T follicular helper cell (primary cell): ENCODE measurements at places on chromosomes 11 and 22.

- no peak for DNase-seq
Measured at GRCh38 chr11:70824605-70825245, 426.4 kb downstream of the CTTN start.

GRCh38 chr11:16412525-16413172 lies 56.3 kb upstream of the SOX6 start:
- no peak for DNase-seq

DNA sequence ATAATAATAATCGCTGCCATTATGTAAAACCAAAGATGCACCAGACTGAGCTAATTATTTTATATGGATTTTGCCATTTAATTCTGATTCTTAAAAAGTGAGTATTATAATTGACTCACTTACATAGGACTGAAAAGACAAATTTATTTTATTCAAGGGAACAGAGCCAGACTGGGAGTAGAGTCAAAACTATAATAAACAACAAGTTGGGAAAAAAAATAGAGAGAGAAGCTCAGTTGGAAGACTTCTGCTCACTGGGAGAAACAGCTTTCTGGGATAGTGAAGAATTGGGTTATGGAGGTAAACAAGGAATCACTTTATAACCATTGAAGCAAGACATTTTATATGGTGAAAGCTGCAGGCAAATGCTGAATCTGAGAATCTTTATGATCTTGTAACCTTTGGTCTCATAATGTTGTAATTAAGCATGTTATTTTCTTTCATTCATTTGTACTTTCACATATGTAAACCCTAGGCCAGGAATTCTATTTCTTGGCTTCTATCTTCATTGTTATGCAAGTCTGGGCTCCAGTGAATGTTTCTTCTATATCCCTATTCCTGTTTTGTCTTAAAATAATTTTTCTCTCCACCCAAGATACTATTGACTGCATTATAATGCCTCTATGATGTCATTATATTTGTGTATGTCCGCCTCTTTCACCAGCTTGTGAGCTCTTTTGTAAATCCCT lies 725.3 kb upstream of the CCDC179 start:
- DNase-seq: no peak

DNA sequence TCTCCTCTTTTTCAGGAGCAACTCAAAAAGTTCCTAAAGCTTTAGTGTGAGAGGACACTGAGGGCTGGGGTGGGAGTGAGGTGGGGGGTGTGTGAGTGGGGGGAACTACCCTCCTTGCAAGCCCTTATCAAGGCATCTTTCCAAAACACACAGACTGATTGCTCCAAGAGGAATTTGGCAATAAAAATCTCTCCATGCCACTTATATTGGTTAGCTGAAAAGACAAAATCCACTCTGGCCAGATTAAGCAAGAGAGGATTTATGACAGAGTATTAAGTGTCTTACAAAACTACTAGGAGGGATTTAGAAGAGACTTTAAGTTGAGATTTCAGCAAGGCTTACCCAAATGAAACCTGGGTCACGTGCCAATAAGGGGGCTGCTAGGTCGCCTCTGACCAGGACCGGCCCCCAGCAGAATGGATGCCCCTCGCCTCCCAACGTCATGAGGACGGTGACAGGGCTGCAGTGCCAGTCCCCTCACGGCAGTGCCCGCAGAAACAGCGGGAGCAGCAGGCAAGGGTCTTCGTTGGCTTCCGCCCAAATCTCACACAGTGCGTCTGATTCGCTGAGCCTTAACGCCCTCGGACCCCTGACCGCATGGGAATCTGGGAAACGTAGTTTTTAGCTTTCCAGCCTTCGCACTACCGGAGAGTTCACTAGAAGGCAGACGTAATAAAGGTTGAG lies 22.1 kb upstream of the CTR9 start:
- DNase-seq: no peak

DNA sequence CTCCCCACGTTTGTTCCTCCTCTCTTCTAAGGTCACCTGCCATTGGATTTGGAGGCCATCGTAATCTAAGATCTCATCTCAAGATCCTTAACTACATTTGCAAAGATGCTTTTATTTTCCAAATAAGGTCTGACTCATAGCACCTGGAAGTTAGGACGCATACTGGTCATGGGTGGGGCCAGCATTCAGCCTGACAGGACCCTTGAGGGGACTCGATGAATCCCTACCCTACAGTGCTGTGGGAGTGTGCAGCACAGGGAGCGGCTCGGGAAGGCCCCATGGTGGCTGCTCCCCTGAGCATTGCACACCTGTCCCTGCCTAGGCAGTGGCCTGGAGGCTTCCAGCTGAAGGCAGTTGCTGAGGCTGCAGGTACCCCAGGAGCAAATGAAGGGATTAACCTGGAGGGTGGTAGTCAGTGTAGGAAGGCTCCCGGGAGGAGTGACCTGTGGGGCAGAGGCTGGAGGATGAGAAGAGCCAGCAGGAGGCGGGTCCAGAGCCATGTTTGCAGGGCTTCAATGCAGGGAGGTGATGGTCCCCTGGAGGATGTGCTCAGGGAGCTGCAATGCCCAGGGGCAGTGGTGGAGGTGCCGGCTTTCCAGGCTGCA lies 362.2 kb downstream of the CTTN start:
- DNase-seq: no peak

DNA sequence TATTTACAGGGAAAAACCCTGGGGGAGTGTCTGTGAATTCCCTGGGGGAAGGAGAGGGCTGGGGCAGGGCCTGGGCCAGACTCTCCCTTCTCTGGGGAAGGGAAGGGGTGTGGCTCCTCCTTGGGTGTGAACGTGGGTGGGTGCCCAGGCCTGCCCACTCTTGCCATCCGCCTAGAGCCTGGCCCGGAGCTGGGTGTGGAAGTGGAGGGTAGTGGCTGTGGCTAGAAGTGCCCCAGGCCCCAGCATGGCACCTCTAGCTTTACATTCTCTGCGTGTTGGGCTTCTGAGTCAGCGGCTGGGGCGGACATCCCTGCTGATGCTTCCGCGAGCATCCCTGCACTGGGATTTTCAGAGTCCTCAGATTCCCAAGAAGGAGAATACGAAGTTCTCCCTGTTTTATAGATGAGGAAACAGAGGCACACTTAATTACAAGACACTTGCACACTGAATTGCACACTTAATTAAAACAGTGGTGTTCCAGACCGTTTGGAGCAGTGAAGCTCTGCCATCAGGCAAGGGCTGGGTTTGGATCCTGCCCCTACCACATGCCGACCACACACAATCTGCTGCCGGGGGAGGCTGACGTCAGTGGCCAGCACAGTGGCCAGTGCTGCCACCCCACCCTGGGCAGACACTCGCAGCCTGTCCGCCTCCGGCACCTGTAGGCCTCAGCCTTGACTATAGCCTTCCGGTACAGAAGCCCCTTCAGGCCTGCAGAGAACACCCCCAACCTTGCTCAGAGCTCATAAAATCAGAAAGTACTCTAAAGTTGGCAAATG lies 7.6 kb downstream of the BAD start:
- no peak for DNase-seq

DNA sequence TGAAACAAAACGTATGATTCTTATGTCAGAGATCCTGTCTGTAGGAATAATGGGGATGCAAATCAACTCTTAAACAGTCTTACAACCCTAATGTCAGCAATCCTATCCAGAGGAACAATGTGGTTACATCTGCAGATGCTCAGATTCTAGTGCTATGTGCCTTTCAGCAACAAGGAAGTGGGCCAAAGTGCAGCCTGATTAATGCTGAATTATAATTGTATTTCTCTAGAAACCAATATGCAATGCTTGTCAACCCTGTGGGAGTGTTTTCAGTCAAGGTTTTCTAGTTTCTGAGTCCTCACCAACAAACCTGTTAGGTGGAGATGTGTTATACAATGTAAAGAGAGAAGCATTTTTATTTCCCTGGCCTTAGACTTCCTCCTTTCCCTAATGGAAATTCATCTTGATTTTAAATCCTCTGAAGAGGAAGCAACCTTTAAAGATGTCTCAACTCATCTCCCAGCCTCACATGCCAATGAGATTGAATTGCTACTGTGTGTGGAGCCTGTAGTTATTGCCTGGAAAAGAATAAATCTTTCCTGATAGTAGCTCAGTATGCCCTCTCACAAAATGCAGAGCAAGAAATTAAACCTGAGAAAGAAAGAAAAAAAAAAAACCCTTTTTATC lies 26.2 kb upstream of the TMEM123 start:
- DNase-seq: no peak

DNA sequence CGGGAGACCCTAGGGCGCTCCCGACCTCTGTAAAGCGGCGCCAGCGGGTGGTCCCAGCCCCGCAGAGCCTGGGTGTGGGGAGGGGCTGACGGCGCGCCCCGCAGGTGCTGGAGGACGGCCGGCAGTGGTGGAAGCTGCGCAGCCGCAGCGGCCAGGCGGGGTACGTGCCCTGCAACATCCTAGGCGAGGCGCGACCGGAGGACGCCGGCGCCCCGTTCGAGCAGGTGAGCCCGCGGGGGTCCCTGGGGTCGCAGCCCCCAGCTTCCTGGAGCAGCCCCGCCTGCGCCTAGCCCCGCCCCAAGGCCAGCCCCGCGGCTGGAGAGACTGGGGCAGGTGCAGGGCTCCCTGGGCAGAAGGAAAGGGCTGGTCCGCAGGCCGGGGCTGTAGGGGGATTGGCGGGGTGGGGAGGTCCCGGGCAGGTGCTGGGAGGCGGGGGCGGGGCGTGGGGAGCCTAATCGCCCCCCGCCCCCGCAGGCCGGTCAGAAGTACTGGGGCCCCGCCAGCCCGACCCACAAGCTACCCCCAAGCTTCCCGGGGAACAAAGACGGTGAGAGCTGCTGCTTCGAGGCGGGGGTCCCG lies 19.7 kb downstream of the EPS8L2 start:
- no peak for DNase-seq

DNA sequence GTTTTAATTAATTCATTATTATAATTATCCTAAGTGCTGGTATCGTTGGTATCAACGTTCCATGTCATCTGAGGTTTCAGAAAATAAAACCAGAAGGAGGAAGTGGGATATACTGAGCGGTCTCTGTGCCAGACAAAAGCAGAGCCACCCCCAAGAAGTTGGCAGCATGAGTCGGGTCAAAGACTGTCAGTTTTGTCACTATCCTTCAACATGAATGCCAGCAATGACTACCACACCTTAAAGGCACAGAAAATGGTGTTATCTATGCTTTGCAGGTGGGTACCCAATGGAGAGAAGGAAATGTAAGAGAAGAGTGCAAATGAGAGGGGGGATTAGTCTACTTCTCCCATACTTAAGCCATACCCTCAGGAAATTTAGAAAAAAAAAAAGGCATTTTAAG lies 408.5 kb downstream of the OPCML start:
- no peak for DNase-seq

- DNase-seq: no peak
Measured at GRCh38 chr11:39932966-39933365, 1526.5 kb downstream of the LRRC4C start.

GRCh38 chr11:47376525-47377371 lies 1.6 kb downstream of the SPI1 start:
- DNase-seq: no peak

GRCh38 chr11:75325713-75326438 lies 25.6 kb downstream of the ARRB1 start:
- no peak for DNase-seq

DNA sequence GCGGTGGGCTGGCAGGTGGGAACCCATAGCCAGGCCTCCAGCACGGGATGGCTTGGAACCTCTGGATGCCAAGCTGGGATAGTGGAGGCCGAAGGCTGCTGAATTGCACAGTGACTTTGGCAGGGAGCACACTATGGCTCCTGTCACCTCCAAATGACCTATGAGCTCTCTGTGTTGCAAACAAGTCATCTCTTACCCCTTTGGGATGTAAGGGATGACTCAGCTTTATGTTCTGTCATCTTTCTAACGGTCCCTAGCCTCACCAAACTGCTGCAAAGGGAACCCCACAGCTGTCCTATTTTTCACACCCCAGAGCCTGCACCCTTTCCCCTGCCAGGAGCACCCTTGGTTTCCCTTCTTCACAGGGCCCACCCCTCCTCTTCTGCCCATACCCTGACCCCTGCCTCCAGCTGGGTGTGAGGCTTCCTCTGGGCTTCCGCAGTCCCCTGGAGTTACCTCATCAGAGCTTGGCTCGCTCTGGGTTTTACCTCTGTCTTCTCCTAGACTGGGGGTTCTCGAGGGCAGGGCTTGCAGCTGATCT lies 2.7 kb upstream of the SCUBE1 start:
- DNase-seq: no peak

GRCh38 chr11:69707176-69707575 lies 3.4 kb upstream of the FGF19 start:
- DNase-seq: no peak

DNA sequence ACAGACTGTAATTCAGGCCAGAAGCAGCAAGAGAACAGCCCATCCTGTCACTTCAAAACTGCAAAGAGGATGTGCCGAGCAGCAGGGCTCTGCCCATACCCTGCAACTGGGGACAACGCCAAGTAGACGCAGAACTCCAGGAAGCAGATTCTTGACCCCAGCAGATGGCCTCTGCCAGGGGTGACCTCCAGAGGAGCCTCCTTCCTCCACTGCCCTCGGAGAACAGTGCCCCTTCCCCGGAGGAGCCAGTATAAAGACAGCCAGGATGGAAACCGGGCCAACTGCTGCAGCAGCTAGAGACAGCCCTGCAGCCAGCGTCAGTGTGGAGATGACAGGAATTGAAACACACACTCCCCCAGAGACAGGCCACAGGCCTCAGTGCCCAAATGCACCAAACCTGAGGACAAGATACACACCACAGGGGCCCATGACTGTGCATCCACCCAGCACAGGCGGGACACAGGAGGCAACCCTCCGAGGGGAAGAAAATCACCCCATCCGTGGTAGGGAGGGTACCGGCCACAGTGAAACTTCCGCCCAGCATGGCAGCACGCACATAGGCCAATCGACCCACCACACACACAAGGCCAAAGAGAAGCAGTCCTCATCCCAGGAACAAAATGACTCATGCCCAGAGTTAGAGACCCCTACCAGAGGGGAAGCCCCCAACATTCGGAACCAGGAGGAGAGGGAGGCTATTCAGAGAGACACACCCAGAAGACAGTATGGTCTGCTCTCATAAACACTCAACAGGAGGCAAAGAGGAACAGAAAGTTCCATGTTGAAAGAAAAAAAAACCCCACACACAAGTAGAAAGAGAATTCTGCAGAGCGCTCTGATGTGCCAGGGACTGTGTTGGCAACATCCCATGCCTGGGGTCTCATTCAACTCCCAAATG lies 5.6 kb downstream of the AHNAK start:
- no peak for DNase-seq
